Breast epithelium (tissue), 4 donors: ENCODE measurements at places on chromosomes 5 and 9. TPM values are rescaled to one million over a fixed set of nuclear protein-coding genes. Genes with fewer than 3 reads are reported as not detected.

DNA sequence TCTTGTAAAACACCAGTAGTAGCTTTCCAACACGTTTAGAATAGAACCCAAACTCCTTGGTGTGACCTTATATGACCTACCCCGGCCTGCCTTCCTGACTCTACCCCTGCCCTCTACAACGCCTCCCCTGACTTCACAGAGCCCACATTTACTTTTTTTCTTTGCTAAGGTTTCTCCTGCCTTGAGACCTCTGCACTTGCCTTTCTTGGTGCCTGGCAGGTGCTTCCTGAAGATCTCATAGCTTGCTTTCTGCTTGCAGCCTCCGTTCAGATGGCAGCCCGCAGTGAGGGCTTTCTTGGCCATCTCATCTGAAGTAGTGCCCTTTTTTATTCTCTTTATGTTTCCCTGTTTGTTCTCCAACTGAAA lies 24.3 kb downstream of the NUP214 start:
- no peaks in the 10 kb centered on the region for H3K27me3 ChIP-seq
- H3K4me1 ChIP-seq, result no peaks in the 10 kb centered on the region
- peaks cover 10% of the 10 kb centered on the region for H3K36me3 ChIP-seq
- no peak for DNase-seq
- H3K4me3 ChIP-seq, result no peak overlapping the region

The HTR4 gene
- total RNA-seq, result not detected

The RFX3 gene
- 13.8 TPM for total RNA-seq

DNA sequence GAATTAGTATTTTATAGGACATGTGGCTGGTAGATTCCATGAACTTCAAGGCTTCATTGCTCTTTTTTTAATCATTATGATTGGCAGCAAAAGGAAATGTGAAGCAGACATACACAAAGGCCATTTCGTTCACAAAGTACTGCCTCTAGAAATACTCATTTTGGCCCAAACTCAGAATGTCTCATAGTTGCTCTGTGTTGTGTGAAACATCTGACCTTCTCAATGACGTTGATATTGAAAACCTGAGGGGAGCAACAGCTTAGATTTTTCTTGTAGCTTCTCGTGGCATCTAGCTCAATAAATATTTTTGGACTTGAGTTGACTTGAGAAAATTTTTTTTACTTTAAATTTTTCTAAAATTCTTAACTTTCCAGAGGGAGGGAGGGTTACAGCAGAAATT lies 12.4 kb downstream of the KCNV2 start:
- no peaks in the 10 kb centered on the region for H3K36me3 ChIP-seq
- H3K4me1 ChIP-seq, result no peaks in the 10 kb centered on the region
- no peak overlapping the region for H3K4me3 ChIP-seq
- H3K27me3 ChIP-seq, result no peaks in the 10 kb centered on the region
- no peak for DNase-seq

GRCh38 chr9:91421128-91421765 lies 2.4 kb downstream of the NFIL3 start:
- no peak for DNase-seq
- no peaks in the 10 kb centered on the region for H3K27me3 ChIP-seq
- H3K36me3 ChIP-seq, result no peaks in the 10 kb centered on the region
- peak overlapping the region; percentile 81 for H3K4me3 ChIP-seq
- peak overlapping the region; percentile 100 for H3K27ac ChIP-seq
- no peaks in the 10 kb centered on the region for H3K4me1 ChIP-seq

The TMOD1 gene
- total RNA-seq, result 10.4 TPM

DNA sequence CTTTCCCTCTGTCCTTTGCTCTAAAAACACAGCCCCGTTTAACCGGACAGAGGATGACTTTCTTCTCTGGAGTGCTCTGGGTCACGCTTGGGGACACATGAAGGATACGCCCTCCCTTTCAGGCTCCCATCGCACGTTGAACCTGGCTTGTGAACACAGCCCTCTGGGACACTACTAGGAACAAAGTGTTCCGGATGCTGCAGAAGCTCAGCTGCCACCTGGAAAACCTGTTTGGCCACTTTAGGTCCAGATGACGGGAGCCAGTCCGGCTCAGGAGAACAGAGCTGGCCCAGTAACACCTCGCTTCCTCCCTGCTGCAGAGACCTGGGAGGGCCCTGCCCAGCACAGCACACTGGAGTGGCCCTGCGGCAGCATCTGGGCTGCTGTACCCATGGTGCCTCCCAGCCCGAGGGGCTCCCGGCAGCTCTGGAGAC lies 60.1 kb downstream of the GADD45G start:
- peak overlapping the region; percentile 81 for H3K27ac ChIP-seq
- H3K27me3 ChIP-seq, result no peaks in the 10 kb centered on the region
- H3K4me1 ChIP-seq, result peaks cover 30% of the 10 kb centered on the region
- peak; percentile 93 for DNase-seq
- no peaks in the 10 kb centered on the region for H3K36me3 ChIP-seq
